Psoas muscle (tissue), 8 donors: ENCODE measurements at places on chromosomes 6 and 20. TPM values are rescaled to one million over a fixed set of nuclear protein-coding genes. Genes with fewer than 3 reads are reported as not detected.

Gene PAX1
- 0.84 TPM for total RNA-seq

Gene HLA-DMA
- 12.0 TPM for total RNA-seq

Gene HAO1
- total RNA-seq = not detected

Gene PPIL6
- 3.1 TPM for total RNA-seq

Gene PKIB
- 1.1 TPM for total RNA-seq

Gene HLA-DOB
- total RNA-seq = 0.21 TPM

Gene TSPO2
- not detected for total RNA-seq

Gene HLA-DQA1
- total RNA-seq = 7.8 TPM

Gene TMEM14C
- 87.9 TPM for total RNA-seq

Gene GSTA3
- not detected for total RNA-seq

Gene SLC22A2
- 0.75 TPM for total RNA-seq

Gene FAM217A
- total RNA-seq = not detected

Gene PM20D2
- total RNA-seq = 13.1 TPM

Gene SLC24A3
- total RNA-seq = 24.4 TPM

Gene SYCP2L
- 0.08 TPM for total RNA-seq

Gene BANF2
- total RNA-seq = not detected

Gene FAM162B
- 7.7 TPM for total RNA-seq

Gene HCRTR2
- not detected for total RNA-seq

Gene OR2B6
- not detected for total RNA-seq
